ENCODE measurements at places on chromosomes 7 and 10. TPM values are rescaled to one million over a fixed set of nuclear protein-coding genes. Genes with fewer than 3 reads are reported as not detected.
A peak's percentile ranks its signal among the peaks of the same experiment; 100 is the strongest.

MRM2 gene
- total RNA-seq, result 30.7 TPM

PRKG1 gene
- not detected for total RNA-seq

SPDYE5 gene
- not detected for total RNA-seq

VENTX gene
- total RNA-seq, result not detected

RBP4 gene
- total RNA-seq, result not detected

DNA sequence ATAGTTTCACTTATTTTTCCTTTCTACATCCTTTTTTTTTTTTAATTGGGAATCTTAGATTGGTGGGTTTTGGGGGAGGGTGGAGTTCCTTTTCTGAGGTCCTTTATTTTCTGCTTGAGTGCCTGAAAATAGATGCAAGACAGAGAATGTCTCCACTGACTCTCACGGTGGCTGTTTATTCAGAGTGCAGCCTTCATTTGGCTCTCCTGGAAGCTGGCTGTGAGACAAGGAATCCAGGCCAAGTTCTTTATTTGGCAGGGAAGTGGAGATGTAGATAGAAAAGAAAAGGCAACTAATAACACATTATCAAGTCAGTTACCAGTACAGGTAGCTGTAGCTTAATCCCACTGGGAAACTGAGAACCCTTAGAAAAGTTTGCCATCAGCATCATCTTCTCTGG is 118.6 kb downstream of the CNTNAP2 start:
- no peak overlapping the region for H3K4me3 ChIP-seq
- no peak for DNase-seq
- H3K36me3 ChIP-seq, result no peaks in the 10 kb centered on the region
- no peak overlapping the region for H3K27ac ChIP-seq
- no peaks in the 10 kb centered on the region for H3K4me1 ChIP-seq

DNA sequence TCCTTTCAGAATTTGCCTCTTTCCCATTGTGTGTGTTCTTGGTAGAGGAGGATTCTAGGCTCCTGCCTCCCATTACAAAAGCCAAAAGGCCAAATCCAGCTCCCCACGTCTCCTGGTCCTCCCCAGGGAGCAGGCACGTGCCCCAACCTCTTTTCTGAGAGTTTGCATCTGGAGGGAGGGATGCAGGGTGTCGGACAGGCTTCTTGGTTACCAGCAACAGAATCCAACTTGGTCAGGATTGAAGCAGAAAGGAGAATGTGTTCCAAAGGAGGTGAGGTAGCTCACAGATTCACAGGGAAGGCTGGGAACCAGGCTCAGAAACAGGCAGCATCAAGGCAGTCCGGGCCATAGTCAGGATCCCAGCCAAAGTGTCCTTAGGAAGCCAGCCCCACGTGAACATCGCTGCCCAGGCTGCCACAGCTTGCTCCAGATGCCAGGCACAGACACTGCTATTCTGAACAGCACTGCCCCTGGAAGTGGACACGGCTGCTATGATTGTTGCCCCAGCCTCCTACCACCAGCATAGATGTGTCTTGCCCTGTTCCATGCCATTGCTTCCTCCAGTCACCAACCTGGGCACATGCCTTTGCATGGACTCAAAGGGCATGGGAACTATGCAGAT is 264.2 kb upstream of the ZMIZ1 start:
- no peak for DNase-seq
- no peaks in the 10 kb centered on the region for H3K36me3 ChIP-seq
- H3K4me1 ChIP-seq, result no peaks in the 10 kb centered on the region
- no peaks in the 10 kb centered on the region for H3K27me3 ChIP-seq
- no peak overlapping the region for H3K27ac ChIP-seq
- no peak overlapping the region for H3K4me3 ChIP-seq

GRCh38 chr10:6314620-6315205 is 112.0 kb downstream of the PFKFB3 start:
- H3K27me3 ChIP-seq, result no peaks in the 10 kb centered on the region
- no peak for DNase-seq
- peaks cover 15% of the 10 kb centered on the region for H3K4me1 ChIP-seq
- no peak overlapping the region for H3K27ac ChIP-seq

DNA sequence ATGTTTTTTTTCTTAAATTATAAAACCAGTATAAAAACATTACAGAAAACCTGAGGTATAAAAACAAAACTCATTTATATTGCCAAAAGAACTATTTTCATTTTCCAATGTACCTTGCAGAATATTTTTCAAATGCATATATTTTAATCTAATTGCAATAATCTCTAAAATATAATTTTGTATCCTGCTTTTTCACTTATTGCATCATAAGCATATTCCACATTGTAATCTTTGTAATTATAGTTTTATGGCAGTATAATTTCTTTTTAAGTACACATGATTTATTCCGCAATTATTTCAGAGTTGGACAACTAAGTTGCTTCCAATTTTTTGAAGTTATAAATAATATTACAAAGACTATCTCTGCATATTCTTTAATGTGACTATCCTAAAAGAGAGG is 43.7 kb downstream of the SGCE start:
- H3K27ac ChIP-seq, result no peak overlapping the region
- DNase-seq, result no peak
- H3K4me1 ChIP-seq, result no peaks in the 10 kb centered on the region
- no peaks in the 10 kb centered on the region for H3K27me3 ChIP-seq

GRCh38 chr7:75694638-75695399 is 43.9 kb downstream of the HIP1 start:
- H3K4me3 ChIP-seq, result no peak overlapping the region
- no peaks in the 10 kb centered on the region for H3K27me3 ChIP-seq
- no peak for DNase-seq
- peaks cover 12% of the 10 kb centered on the region for H3K4me1 ChIP-seq
- no peaks in the 10 kb centered on the region for H3K36me3 ChIP-seq
- no peak overlapping the region for H3K27ac ChIP-seq

DNA sequence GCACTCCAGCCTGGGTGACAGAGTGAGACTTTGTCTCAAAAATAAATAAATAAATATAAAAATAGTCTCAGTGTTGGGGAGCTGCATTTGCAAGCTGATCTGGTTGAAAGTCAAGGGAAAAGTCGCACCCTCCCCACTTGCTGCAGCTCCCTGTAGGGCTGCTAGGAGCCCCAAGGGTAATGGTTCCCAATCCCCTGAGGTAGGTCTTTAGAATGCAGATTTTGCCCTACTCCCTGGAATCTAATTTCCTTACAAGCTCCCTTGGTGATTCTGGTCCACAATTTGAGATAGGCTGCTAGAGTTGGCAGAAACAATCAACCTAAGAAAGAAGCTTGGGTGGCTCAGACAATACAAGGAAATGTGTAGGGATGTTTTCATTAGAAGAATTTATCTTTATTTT is 232.5 kb upstream of the YAE1 start:
- no peak overlapping the region for H3K27ac ChIP-seq
- H3K27me3 ChIP-seq, result no peaks in the 10 kb centered on the region
- no peak overlapping the region for H3K4me3 ChIP-seq

- peaks cover 7% of the 10 kb centered on the region for H3K4me1 ChIP-seq
- DNase-seq, result no peak
- no peaks in the 10 kb centered on the region for H3K36me3 ChIP-seq
- H3K27me3 ChIP-seq, result no peaks in the 10 kb centered on the region
- no peak overlapping the region for H3K27ac ChIP-seq
- no peak overlapping the region for H3K4me3 ChIP-seq
These were observed 91.0 kb upstream of the FAM20C start for GRCh38 chr7:101146-102046.

GRCh38 chr10:67723601-67724000 is 27.6 kb upstream of the CTNNA3 start:
- no peak overlapping the region for H3K27ac ChIP-seq
- no peak overlapping the region for H3K4me3 ChIP-seq
- H3K4me1 ChIP-seq, result no peaks in the 10 kb centered on the region
- no peaks in the 10 kb centered on the region for H3K36me3 ChIP-seq
- DNase-seq, result no peak

- H3K4me1 ChIP-seq, result no peaks in the 10 kb centered on the region
- H3K4me3 ChIP-seq, result no peak overlapping the region
- H3K27ac ChIP-seq, result no peak overlapping the region
- no peaks in the 10 kb centered on the region for H3K27me3 ChIP-seq
- no peaks in the 10 kb centered on the region for H3K36me3 ChIP-seq
These were observed 218.2 kb downstream of the ANK3 start for GRCh38 chr10:60171436-60172013.

- no peaks in the 10 kb centered on the region for H3K27me3 ChIP-seq
- H3K4me3 ChIP-seq, result no peak overlapping the region
- H3K4me1 ChIP-seq, result no peaks in the 10 kb centered on the region
- DNase-seq, result no peak
- H3K36me3 ChIP-seq, result peaks cover 6% of the 10 kb centered on the region
These were observed 20.0 kb downstream of the MYO1G start for GRCh38 chr7:44958645-44959344.

DNA sequence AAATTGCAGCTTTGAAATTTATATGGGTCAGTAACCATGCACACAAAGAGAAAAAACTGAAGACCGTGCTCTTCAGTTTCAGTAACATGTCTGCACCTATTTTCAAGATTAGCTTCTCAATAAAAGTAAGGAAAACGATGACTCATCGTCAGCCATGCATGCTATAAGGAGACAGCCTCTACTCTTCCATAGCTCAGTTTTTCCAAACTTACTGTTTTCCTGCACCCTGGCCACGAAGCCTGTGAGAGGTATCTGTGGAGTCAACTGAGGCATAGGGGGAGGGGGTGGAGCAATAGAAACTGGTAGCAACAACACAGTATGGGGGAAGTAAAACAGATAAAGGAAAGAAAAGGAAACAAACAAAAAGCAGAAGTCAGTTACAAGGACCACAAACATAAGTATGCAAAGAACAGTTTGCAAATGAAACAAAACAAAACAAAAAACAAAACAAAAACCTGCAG is 58.0 kb downstream of the PDSS1 start:
- H3K27ac ChIP-seq, result peak overlapping the region; percentile 1
- H3K27me3 ChIP-seq, result no peaks in the 10 kb centered on the region
- H3K4me3 ChIP-seq, result no peak overlapping the region

- no peak for DNase-seq
- no peak overlapping the region for H3K4me3 ChIP-seq
- no peak overlapping the region for H3K27ac ChIP-seq
- H3K4me1 ChIP-seq, result no peaks in the 10 kb centered on the region
These were observed 35.5 kb downstream of the MDFIC start for GRCh38 chr7:114957444-114957843.

Measured in B cell (primary cell).